ENCODE measurements at places on chromosomes 5 and 9.

GRCh38 chr9:94951324-94952135 lies 225.0 kb downstream of the AOPEP start:
- peak; percentile 11 for DNase-seq

- no peak for DNase-seq
Observed at GRCh38 chr9:92048924-92049625, 66.1 kb downstream of the SPTLC1 start.

GRCh38 chr9:106143781-106144180 lies 449.4 kb downstream of the TMEM38B start:
- DNase-seq = no peak

- DNase-seq = peak; percentile 18
Observed at GRCh38 chr5:153542536-153542935, 52.1 kb downstream of the GRIA1 start.

DNA sequence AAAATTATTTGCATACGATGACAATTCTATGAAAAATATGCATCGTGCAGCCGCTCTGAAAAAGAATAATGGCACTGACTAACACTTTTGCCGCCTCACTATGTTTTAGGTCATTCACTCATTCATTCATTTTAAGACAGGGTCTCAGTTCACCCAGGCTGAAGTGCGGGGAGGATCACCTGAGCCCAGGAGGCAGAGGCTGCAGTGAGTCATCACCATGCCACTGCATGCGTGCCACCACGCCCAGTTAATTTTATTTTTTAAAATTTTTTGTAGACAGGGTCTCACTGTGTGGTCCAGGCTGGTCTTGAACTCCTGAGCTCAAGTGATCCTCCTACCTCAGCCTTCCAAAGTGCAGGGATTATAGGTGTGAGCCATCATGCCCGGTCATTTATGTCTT lies 37.0 kb downstream of the RAPGEF1 start:
- no peak for DNase-seq

GRCh38 chr9:37300620-37301019 lies 121.9 kb upstream of the GRHPR start:
- DNase-seq = no peak

DNA sequence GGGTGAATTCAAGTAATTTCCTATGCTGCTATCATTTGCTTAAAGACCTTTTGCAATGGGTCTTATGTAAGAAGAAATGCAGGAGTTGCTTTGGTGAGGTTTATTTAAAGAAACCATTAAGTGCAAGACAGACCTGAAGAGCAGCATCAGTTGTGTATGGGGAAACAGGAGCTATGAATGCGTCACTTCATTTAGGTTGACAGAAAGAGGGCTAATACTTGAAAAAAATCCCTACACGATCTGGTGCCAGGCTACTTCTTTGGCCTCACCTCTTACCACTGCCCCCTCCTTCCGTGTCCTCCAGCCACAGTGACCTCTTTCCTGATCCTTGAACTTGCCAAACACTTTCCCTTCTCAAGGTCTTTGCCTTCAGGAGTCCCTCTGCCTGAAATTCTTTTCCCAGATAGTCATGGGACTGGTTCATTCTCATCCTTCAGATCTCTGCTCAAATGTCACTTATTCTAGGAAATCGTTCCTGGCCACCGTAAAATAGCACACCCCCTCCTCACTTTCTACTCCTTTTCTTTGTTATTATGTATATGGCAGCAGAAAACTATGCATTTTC lies 1.4 kb upstream of the JAK2 start:
- DNase-seq = no peak

DNA sequence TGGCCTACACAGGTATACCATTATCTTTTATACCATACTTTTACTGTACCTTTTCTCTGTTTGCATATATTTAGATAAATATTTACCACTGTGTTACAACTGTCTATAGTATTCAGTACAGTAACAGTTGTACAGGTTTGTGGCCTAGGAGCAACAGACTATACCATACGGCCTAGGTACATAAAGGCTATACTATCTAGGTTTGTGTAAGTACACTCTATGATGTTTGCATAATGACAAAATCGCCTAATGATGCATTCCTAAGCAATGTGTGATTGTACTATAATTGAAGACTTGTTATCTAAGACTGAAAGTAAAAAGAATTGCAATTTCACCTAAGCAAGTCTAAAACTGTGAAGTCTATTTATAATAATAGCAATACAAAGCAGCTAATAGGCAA lies 3.9 kb downstream of the C9orf72 start:
- no peak for DNase-seq

DNA sequence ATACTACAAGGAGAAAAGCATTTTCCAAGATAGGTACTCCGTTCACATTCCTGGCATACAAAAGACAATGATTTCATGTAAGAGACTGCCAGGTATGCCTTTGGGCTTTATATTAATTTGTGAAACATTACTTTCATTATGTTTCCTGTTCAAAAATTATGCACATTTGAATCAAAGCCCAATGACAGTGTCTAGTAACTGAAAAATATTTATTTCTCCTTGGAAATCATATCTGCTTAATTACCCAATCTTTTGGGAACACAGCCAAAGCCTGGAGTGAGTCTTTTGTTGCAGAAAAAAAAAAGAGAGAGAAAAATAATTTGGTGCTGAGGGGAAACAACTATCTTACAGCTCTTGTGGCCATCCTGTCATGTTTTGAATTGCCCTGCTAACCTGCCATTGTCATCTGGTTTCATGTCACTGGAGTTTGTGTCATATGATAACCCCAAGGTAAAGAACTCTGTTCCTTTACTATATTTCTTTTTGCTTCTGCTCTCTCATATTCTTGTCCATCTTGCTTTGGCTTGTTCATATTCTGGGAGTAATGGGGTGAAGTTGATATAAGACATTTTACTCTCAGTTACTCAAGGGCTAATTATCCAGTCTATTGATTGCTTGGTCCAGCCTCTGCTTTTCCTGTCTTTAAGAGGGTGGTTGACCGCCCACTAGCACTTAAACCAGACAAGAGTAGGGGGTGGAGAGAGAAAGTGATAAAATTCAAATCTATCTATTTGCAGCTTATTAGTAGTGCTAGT lies 238.3 kb upstream of the NUDT12 start:
- DNase-seq = no peak

DNA sequence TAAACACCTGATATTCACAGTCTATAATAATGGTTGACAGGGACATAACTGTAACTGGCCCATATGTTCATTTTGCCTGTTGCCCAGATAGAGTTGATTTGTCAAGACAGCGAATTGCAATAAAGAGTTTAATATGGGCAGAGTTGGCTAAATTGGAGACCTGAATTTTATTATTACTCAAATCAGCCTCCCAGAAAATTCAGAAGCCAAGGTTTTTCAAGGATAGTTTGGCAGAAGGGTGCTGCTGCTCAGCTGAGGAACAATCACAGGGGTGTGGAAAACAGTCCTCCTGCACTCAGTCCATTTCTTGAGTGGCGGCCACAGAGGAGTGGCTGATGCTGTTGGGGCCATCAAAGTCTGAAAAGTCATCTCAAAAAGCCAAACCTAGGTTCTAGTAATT lies 19.0 kb downstream of the ANXA2R start:
- DNase-seq = no peak

GRCh38 chr5:152674403-152674802 lies 269.3 kb upstream of the NMUR2 start:
- DNase-seq = no peak

DNA sequence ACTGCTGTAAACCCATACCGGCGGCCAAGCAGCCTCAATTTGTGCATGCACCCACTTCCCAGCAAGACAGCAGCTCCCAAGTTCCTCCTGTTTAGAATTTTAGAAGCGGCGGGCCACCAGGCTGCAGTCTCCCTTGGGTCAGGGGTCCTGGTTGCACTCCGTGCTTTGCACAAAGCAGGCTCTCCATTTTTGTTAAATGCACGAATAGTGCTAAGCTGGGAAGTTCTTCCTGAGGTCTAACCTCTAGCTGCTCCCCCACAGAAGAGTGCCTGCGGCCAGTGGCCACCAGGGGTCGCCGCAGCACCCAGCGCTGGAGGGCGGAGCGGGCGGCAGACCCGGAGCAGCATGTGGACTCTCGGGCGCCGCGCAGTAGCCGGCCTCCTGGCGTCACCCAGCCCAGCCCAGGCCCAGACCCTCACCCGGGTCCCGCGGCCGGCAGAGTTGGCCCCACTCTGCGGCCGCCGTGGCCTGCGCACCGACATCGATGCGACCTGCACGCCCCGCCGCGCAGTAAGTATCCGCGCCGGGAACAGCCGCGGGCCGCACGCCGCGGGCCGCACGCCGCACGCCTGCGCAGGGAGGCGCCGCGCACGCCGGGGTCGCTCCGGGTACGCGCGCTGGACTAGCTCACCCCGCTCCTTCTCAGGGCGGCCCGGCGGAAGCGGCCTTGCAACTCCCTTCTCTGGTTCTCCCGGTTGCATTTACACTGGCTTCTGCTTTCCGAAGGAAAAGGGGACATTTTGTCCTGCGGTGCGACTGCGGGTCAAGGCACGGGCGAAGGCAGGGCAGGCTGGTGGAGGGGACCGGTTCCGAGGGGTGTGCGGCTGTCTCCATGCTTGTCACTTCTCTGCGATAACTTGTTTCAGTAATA lies at the start of gene FXN:
TSS of gene FXN (plus strand) at position 315 of the 871 bp plus-strand sequence. CDS start at position 346, 31 bp downstream.
- DNase-seq = peak; percentile 92

- peak; percentile 29 for DNase-seq
Observed at GRCh38 chr9:109556061-109556460, 58.0 kb upstream of the PTPN3 start.

DNA sequence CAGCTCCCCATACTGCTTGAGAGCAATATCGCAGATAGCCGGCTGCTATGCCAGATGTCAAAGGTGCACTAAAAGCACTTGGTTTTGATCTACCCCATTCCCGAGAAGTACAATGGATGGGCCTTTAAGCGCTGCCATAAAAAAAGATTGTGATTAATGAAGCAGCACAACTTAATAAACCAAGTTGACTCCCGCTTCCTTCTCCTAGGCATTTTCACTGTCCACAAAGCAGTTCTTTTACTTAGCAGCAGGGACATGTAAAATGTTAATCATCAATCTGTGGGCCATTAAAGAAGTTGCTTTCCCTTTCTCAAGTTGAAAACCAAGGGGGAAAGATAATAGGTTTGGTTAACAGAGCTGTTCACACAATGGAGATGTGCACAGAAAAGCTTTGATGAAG lies 176.4 kb downstream of the TRPM6 start:
- no peak for DNase-seq

DNA sequence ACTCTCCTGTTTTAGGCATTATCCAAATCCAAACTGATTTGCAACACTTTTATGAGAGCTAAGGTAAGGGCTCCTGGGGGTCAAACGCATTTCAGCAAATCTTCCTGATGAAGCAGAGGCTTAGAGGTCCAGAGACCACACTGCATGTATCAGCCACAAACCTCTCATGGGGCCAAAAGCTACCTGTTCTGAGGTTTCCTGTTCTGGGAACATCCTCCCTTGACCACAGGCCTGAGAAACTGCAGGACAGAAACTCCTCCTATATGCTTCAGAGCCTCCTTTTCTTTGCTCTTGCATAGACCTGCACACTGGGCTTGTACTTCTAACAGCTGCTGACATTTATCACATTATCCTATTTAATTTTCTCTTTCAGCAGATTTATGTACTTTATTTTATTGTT lies 92.6 kb downstream of the OR2K2 start:
- no peak for DNase-seq

DNA sequence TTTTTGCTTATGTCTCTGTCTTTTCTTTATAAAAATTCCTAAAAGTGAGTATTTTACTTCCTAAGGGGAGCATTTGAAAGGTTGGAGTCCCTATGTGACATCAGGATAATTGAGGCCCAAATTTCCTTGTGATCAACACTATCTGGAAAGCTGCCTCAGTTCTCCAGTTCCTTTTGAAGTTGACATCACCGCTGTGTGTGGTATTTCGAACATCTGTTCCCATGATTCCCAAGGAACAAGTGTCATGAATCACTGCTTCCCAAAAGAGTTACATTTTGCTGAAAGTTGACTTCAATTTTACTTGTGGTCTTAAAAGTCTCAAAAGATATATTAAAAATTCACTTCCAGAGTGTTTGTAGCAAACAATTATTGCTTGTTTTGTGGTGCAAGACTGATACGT lies 452.1 kb upstream of the RGMB start:
- DNase-seq = no peak

DNA sequence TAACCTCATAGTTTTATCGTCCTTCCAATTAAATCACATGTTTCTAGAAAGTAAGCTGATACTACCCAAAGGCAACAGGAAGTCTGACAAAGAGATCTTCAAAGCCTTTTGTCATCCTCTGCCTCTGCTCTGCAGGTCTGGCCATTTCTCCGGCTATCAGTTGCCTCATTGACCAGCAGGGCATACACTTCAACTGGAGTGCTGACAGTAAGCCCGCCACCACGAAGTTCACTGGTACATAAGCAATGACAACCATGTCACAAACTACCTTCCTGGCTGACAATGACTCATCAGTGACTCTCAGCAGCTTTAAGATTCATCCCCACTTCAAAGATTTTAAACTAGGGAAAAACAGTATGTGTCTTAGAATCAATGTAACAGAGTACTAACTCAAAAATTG lies 20.6 kb downstream of the SPTLC1 start:
- DNase-seq = no peak

DNA sequence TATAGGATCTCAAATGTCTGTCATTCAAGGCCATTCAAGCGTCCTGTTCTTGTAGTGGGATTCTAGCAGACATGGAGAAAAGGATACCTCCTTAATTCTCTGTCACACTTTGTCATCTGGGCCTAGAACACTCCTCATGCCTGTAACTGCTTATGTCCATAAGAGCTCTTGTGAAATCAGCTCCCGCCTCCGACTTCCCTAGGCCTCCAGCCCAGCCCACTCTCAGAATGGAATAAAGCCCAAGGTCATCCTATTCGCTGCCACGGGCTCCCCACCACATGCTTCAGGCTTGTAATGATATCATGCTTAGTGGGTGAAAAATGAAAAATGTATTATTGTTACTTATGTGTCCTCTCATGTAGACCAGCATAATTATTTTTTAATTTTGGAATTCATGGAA lies 632.5 kb downstream of the ISL1 start:
- no peak for DNase-seq

- DNase-seq = peak; percentile 51
Observed at GRCh38 chr9:35791297-35791921, at the start of gene NPR2. Gene NPR2 (plus strand): TSS chr9:35791591. CDS start chr9:35792409, 818 bp downstream.

GRCh38 chr5:122141751-122142150 lies 12.4 kb downstream of the ZNF474 start:
- no peak for DNase-seq

- no peak for DNase-seq
Observed at GRCh38 chr5:149313151-149313841, 32.0 kb upstream of the GRPEL2 start.

DNA sequence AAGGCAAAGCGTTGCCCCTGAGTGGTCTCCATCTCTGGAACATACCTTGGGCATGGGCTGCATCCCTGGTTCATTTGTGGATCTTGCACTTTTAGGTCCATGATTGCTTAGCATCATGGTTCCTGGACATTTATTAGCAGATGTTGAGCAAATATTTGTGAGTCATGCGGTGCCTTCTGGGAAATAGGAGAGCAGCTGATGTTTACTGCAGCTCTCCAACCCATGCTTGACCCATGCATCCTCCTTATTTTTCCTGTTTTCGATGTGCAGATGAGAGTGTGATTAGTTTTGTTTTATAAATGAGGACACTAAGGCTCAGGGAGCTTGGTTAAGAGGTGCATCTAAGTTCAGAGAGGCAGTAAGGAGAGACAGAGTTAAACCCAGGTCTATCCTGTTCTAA lies 253.7 kb downstream of the ICE1 start:
- no peak for DNase-seq
